ENCODE measurements at places on chromosomes 5 and 9. TPM values are rescaled to one million over a fixed set of nuclear protein-coding genes. Genes with fewer than 3 reads are reported as not detected.

TMEM174 gene
- total RNA-seq: not detected

DNA sequence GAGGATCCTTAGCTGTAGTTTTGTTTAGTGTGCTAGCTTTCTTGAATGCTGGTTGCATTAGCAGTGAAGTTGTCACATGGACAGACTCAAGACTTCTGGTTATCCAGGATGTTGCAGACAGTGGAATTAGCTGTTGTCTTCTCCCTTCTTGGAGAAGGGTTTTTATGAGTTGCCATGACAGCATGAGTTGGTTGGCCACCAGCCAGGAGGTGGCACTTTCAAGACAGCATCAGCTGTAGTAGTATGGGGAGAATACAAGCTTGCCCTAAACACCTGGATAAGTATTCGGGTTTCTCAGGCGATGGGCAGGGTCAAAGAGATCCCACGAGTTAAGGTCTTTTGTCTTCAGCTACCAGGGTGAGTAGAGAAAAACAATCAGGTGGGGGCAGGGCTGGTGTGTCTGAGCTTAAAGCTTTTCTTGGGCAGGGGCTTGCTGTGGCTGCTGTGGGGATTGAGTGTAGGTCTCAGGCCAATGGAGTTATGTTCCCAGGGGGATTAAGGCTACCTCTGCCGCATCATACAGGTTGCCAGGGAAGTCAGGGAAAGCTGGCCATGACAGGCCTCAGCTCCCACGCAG, 7.7 kb upstream of the C5orf47 start:
- DNase-seq: peak; percentile 20
- no peaks in the 10 kb centered on the region for H3K27me3 ChIP-seq
- H3K4me3 ChIP-seq: no peak overlapping the region
- H3K27ac ChIP-seq: no peak overlapping the region
- no peaks in the 10 kb centered on the region for H3K36me3 ChIP-seq
- H3K4me1 ChIP-seq: no peaks in the 10 kb centered on the region

- H3K4me3 ChIP-seq: no peak overlapping the region
- no peak for DNase-seq
- H3K36me3 ChIP-seq: no peaks in the 10 kb centered on the region
- no peaks in the 10 kb centered on the region for H3K27me3 ChIP-seq
- H3K4me1 ChIP-seq: no peaks in the 10 kb centered on the region
- no peak overlapping the region for H3K27ac ChIP-seq
Measured at GRCh38 chr5:4387290-4387689, 752.8 kb upstream of the ADAMTS16 start.

GRCh38 chr5:85614489-85614888, 1003.3 kb upstream of the COX7C start:
- H3K27ac ChIP-seq: no peak overlapping the region
- no peaks in the 10 kb centered on the region for H3K36me3 ChIP-seq
- H3K4me1 ChIP-seq: no peaks in the 10 kb centered on the region
- no peak overlapping the region for H3K4me3 ChIP-seq
- no peaks in the 10 kb centered on the region for H3K27me3 ChIP-seq

DNA sequence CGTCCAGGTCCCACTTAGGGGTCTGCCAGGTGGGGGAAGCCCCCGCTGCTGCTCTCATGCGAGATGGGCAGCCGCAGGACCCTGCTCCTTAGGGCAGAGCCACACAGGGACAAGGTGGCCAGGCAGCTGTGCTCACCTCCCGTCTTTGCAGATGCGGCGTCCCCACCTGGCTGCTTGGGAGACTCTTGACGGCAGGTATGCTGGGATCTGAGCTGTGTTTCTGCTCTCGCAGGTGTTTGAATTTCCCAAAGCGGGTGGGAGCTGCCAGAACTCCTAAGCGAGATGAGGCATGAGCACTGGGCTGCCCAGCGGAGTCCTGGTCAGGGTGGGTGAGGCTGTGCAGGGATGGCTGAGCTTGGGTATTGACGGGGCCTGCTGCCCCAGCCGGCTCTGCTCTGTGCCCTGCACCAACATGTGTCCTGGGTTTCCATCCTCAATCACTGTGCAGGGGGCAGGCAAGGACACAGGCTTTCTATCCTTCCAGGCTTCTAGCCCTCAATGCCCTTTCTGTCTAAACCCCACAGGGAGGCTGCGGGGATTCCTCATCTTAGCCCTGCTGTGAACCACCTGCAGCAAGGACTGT, 151.4 kb downstream of the ICE1 start:
- no peak overlapping the region for H3K27ac ChIP-seq
- no peak for DNase-seq
- H3K4me3 ChIP-seq: no peak overlapping the region
- no peaks in the 10 kb centered on the region for H3K36me3 ChIP-seq
- H3K27me3 ChIP-seq: no peaks in the 10 kb centered on the region

DNA sequence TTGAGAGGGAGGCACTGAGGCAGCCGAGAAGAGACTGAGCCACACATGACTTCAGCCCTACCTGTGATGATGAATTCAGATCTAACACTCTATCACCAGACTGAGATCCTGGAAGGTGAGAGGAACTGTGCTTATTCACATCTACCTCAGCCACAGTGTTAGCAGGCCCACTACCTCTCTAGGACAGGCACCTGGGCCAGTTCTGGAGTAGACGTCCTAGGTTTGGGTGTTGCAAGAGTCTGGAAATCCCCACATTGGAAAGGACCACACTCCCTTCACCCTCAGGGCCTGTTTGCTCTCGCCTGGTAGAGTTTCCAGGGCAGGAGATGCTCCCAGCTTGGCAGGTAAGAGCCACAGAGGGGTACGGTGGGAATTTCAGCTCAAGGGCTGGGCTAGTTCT, 113.8 kb upstream of the CCL21 start:
- no peaks in the 10 kb centered on the region for H3K4me1 ChIP-seq
- H3K27me3 ChIP-seq: no peaks in the 10 kb centered on the region
- H3K27ac ChIP-seq: no peak overlapping the region
- H3K36me3 ChIP-seq: no peaks in the 10 kb centered on the region

PCDHGA1 gene
- total RNA-seq: 0.22 TPM

PCDHA4 gene
- total RNA-seq: 0.91 TPM

Data from pancreas (tissue), 10 donors.